ENCODE measurements at places on chromosomes 4 and X.

DNA sequence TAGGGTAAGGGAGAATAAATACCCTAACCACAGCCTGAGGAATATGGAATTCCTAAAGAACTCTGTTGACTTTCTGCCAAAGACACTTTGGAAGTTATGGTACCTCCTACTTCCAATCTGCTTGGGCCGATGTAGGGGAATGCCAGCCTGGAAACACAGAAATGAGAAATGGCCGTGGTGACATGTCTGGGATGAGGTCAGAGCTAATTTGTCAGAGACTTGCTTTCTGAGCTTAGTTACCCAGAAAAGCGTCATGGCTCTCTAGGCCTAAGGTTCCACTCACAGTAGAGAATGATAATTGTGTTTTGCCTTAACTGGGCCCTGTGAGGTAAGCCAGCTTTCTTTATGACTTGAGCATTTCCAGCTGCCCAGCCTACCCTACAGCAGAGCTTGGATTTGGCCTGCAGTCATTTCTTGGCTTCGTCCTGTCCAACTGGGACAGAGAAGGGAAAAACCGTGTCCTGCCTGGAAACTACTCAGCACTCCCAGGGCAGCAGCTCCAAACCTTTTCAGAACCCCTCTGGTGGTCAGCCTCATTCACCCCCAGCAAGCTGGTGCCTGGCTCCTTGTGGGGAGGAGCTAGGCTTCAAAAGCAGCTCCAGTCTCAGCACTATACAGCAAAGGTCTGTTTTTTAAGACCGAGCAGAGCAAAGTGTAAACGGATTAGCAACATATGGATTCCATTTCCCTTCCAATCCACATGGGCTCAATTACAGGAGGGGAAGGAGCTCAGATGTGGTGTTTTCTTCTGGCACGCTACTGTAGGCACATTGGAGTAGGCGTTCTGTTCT is 92.3 kb downstream of the RLIM start:
- no peak for DNase-seq

GRCh38 chr4:102449751-102450352 is 51.3 kb upstream of the NFKB1 start:
- peak; percentile 66 for DNase-seq

DNA sequence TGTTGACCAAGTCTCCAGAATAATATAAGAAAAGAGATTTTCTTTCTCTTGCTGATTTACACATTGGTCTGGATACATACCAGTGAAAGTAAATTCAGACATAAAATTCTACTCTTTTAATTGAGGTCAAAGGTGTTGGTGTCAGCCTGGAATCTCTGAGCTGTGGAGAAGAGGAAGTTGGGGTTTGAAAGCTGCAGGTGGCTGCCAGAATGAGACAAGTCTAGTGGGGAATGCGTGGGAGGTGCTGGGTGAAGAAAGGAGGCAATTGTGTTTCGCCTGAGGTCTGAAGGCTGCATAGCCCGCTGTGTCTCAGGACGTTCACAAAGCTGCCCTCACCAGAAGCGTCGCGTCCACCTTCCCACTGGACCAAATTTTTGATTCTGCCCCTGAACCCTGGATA is 31.2 kb downstream of the PHEX start:
- no peak for DNase-seq

DNA sequence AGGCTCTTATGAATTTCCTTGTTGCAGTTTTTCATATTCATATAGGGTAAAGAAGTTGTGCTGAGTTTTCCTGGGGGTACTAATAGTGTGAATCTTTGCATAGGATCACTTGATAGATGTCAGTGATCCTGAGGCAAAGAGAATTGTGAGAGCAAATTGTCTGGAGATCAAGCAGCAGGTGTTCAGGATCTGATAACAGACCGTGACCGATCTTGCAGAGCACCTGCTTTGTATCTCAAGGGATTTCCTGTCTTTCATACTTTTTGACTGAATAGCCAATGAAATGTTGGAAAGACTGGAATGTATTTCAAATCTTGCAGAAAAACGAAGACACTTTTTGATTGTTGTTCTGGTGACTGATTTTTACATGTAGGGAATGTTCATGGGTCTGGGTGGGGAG is 914.5 kb downstream of the STIM2 start:
- no peak for DNase-seq

- DNase-seq: no peak
Observed at GRCh38 chr4:65834707-65835106, 164.4 kb upstream of the EPHA5 start.

Measured in CD4-positive, alpha-beta T cell treated with Interleukin-6 for 4 hours (primary cell).